Eye (tissue), 1 donor: ENCODE measurements at places on chromosomes 6 and 20.

- DNase-seq: no peak
These were observed 125.5 kb upstream of the CDH4 start for GRCh38 chr20:61126369-61127195.

- no peak for DNase-seq
These were observed 162.4 kb downstream of the CDKAL1 start for GRCh38 chr6:20696676-20697075.

DNA sequence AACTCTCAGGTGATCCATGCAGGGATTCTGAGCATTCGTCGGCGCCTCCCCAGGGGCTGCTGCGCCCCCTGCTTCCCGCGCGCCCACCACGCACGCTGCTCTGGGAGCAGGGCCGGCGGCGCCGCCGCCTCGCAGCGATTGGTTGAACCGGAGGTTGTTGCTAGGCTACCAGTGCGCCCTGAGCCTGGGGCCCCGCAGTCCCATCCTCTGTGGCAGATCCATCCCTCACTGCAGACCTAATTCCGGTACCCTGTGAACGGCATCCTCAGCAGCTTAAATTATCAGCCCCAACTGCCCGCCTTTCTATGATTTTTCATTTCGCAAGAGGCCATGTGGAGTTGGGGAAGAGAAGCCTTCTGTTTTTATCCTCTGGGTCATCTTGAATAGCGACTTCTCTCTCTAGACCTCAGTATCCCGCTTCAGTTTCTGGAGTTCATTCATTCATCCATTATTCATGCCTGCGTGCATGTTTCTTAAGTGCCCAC is 15.4 kb downstream of the PNPLA1 start:
- DNase-seq: peak; percentile 85

DNA sequence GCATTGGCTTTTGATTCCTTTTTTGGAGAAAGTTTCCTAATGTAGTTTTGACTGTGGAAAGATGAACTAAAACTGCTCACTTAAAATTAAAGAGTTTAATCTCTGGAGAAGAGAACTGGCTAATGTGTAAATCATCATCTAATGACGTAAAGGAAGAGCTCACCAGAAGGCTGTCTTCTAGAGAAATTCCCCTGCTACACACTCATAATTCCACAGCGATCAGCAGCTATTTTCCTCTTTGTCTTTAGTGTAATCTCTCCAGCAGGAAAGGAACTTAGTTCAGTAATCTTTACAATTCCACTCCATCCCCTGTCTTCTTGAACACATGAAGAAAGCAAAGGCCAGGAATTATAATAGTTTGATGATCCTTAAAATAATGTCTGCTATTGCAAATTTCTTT is 15.8 kb downstream of the SPTLC3 start:
- DNase-seq: no peak

GRCh38 chr6:108171291-108171917 is 5.6 kb downstream of the NR2E1 start:
- DNase-seq: peak; percentile 54
